ENCODE measurements at places on chromosomes 7 and 10.
A peak's percentile ranks its signal among the peaks of the same experiment; 100 is the strongest.

DNA sequence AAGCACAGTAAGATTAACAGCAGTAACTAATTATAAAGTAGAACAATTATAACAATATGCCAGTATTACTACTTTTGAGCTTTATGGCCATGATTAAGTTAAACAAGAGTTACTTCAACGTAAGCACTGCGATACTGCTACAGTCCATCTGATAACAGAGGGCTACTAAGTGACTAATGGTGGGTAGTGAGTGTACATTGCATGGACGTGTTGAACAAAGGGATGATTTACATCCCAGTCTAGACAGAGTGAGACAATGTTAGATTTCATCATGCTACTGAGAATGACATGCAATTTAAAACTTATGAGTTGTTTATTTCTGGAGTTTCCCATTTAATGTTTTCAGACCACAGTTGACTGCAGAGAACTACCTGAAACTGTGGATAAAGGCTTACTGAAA lies 45.6 kb downstream of the TPST1 start:
- DNase-seq, result no peak
- H3K27ac ChIP-seq, result no peak overlapping the region
- no peaks in the 10 kb centered on the region for H3K27me3 ChIP-seq
- no peaks in the 10 kb centered on the region for H3K36me3 ChIP-seq

DNA sequence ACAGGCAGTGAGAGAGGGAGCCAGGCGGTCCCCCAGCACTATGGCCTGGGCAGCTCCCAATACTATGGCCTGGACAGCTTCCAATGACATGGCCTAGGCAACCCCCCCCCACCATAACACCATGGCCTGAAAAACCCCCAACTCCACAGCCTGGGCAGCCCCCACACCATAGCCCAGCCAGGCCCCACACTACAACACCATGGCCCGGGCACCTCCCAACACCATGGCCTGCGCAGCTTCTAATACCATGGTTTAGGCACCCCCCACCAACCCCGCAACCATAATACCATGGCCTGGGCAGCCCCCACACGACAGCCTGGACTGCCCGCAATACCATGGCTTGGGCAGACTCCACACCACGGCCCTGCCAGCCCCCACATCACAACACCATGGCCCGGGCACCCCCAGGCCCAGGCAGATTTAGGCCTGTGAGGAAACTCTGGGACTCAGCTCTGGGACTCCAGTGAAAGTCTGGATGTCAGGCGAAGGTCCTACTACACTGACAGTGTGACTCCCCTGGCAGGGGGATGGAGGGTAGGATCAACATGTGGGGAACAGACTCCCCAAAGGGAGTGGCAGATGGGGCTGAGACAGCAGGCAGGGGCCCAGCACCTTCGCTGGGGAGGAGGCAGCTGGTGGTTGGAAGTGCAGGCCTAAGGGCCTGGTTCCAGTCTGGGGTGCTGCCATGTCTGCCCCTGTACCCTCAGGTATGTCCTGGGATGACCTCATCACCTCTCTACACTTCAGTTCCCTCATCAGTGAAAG lies 8.7 kb downstream of the CPXM2 start:
- H3K27me3 ChIP-seq, result no peaks in the 10 kb centered on the region
- H3K4me1 ChIP-seq, result no peaks in the 10 kb centered on the region
- no peak overlapping the region for H3K4me3 ChIP-seq

DNA sequence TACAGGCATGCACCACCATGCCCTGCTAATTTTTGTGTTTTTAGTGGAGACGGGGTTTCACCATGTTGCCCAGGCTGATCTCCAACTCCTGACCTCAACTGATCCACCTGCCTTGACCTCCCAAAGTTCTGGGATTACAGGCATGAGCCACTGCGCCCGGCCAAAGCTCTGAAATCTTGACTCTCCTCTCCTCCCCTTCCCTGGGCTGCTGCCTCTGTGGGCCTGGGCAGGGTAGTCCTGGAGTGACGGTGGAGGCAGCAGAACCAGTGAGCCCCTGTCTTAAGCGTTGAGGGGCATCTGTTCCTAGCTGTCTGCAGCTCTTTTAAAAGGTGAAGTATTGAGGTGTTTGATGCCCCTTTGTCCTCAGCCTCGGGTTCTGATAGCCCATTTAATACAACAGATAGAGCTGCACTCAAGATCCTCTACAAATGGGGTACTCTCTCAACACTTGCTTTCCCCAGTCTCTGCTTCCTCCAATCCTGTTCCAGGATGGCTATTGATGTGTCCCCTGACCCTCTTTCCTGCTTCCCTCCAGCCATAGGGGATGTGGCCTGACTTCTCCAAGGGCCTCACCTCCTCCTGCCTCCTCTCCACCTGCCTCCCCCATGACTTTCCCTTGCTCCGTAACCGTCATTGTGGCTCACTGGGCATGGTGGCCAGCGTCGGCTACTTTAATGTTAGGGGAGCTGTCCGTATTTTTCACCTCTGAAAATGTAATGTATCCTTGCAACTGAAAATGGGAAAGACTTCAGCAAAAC lies 442.5 kb downstream of the GLRX3 start:
- H3K36me3 ChIP-seq, result no peaks in the 10 kb centered on the region
- no peaks in the 10 kb centered on the region for H3K4me1 ChIP-seq
- H3K4me3 ChIP-seq, result no peak overlapping the region
- DNase-seq, result no peak

- peaks cover 9% of the 10 kb centered on the region for H3K27me3 ChIP-seq
- H3K27ac ChIP-seq, result no peak overlapping the region
- no peak for DNase-seq
- no peak overlapping the region for H3K4me3 ChIP-seq
- peaks cover 70% of the 10 kb centered on the region for H3K4me1 ChIP-seq
Observed at GRCh38 chr7:22670422-22670815, 56.6 kb upstream of the IL6 start.

GRCh38 chr7:36971515-36972139 lies 247.3 kb upstream of the AOAH start:
- no peaks in the 10 kb centered on the region for H3K27me3 ChIP-seq
- DNase-seq, result no peak
- peaks cover 34% of the 10 kb centered on the region for H3K36me3 ChIP-seq
- peaks cover 27% of the 10 kb centered on the region for H3K4me1 ChIP-seq
- no peak overlapping the region for H3K4me3 ChIP-seq
- H3K27ac ChIP-seq, result no peak overlapping the region

DNA sequence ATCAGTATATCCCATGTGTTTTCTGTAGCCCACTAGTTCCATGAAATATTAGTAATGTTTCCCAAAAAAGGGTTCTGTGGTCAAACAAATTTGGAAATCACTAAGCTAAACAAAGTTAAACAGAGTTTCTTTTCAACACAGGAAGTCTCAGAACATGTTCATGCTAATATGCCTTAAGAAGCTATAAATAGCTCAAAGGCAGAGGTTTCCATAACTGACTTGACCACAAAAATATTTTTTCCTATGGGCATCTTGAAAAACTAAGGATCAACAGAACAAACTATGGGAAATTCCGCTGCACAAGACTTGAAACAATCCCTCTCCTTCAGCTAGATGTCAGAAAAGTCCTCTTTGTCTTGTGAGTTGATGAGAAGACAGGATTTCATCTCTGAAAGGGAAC lies 59.7 kb downstream of the SEM1 start:
- H3K27me3 ChIP-seq, result no peaks in the 10 kb centered on the region
- no peaks in the 10 kb centered on the region for H3K4me1 ChIP-seq
- DNase-seq, result no peak
- no peaks in the 10 kb centered on the region for H3K36me3 ChIP-seq
- H3K27ac ChIP-seq, result no peak overlapping the region

GRCh38 chr10:968546-969199 lies 19.6 kb upstream of the GTPBP4 start:
- no peak overlapping the region for H3K4me3 ChIP-seq
- H3K36me3 ChIP-seq, result peaks cover 3% of the 10 kb centered on the region
- H3K4me1 ChIP-seq, result peaks cover 11% of the 10 kb centered on the region
- no peak overlapping the region for H3K27ac ChIP-seq
- peaks cover 34% of the 10 kb centered on the region for H3K27me3 ChIP-seq

DNA sequence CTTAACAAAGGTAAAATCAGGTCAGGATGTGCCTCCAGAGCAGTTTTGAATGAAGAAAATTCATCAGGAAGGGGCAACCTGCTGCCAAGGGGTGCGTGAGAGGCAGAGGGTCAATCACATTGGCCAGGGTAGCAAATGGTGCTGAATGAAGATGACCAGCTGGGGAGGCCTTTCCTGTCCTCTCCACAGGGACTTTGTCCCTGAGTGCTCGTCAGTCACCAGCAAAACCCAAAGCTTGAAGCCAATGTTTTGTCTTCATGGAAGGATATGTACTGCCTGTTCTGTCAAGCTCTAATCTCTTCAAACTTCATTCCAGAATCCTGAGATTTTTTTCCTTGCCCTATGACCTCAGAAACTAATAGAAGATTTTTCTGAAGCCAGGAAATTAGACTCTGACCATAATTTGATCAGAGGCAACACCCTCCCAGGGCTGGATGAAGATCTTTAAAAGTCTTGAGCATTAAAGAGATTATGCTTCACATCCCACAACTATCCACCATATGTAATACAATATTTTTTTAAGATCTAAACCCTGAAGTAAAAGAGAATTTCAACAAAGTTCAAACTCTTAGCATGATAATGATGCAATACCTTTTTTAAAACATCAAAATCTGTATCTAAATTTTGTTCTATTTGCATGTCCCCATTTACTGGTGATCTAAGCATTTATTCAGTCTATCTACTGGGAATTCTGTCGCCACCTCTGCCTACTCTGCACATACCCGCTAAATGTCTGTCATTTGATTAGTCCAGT lies 243.0 kb downstream of the SNX13 start:
- peaks cover 4% of the 10 kb centered on the region for H3K36me3 ChIP-seq
- H3K27ac ChIP-seq, result no peak overlapping the region
- H3K4me1 ChIP-seq, result no peaks in the 10 kb centered on the region
- DNase-seq, result no peak
- peaks cover 2% of the 10 kb centered on the region for H3K27me3 ChIP-seq
- no peak overlapping the region for H3K4me3 ChIP-seq

GRCh38 chr7:106224797-106225196 lies 60.0 kb downstream of the NAMPT start:
- no peak overlapping the region for H3K27ac ChIP-seq
- peaks cover 16% of the 10 kb centered on the region for H3K4me1 ChIP-seq
- no peaks in the 10 kb centered on the region for H3K36me3 ChIP-seq
- peaks cover 32% of the 10 kb centered on the region for H3K27me3 ChIP-seq
- no peak for DNase-seq

- H3K4me3 ChIP-seq, result no peak overlapping the region
- DNase-seq, result no peak
- H3K27me3 ChIP-seq, result no peaks in the 10 kb centered on the region
- H3K27ac ChIP-seq, result peak overlapping the region; percentile 64
Observed at GRCh38 chr10:96073722-96074121, 30.3 kb downstream of the CCNJ start.

- no peak overlapping the region for H3K27ac ChIP-seq
- no peaks in the 10 kb centered on the region for H3K36me3 ChIP-seq
- H3K27me3 ChIP-seq, result peaks cover 4% of the 10 kb centered on the region
- no peaks in the 10 kb centered on the region for H3K4me1 ChIP-seq
Observed at GRCh38 chr10:91607646-91608403, 25.0 kb downstream of the PPP1R3C start.

GRCh38 chr10:46080886-46081285 lies 34.8 kb upstream of the MSMB start:
- H3K27me3 ChIP-seq, result no peaks in the 10 kb centered on the region
- H3K4me3 ChIP-seq, result no peak overlapping the region
- H3K4me1 ChIP-seq, result peaks cover 5% of the 10 kb centered on the region
- DNase-seq, result no peak

DNA sequence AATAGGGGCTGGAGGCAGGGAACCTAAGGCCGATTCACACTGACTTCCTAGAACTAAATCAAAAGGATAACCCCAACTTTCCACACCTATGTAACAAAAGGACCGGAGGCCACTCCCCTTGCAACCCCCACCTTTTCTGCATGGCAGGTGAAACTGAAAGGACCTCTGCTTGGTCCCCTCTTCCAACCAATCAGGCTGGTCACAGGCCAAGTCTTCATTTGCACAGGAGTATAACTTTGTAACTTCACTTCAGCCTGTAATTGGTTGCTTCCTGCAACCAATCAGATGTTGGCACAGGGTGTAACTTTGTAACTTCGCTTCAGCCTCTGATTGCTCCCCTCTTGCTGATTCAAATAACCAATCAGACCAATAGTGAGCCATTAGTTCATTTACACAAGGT lies 190.0 kb downstream of the FAM107B start:
- no peaks in the 10 kb centered on the region for H3K27me3 ChIP-seq
- H3K4me1 ChIP-seq, result peaks cover 92% of the 10 kb centered on the region
- H3K4me3 ChIP-seq, result peak overlapping the region; percentile 46

- H3K27ac ChIP-seq, result no peak overlapping the region
- no peaks in the 10 kb centered on the region for H3K4me1 ChIP-seq
- H3K36me3 ChIP-seq, result no peaks in the 10 kb centered on the region
- no peaks in the 10 kb centered on the region for H3K27me3 ChIP-seq
- no peak overlapping the region for H3K4me3 ChIP-seq
- DNase-seq, result no peak
Observed at GRCh38 chr7:64098-64915, 128.1 kb upstream of the FAM20C start.

DNA sequence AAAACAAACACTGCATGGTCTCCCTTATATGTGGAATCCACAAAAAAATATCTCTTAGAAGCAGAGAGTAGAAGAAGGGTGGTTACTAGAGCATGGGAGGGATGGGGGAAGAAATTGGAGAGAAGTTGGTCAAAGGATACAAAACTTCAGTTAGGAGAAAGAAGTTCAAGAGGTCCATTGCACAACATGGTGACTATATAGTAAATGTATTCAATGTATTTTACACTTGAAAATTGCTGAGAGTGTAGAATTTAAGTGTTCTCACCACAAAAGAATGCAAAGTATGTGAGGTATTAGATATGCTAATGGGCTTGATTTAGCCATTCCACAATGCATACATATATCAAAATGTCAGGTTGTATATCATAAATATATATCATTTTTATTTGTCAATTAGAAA lies 232.0 kb upstream of the CELF2 start:
- H3K36me3 ChIP-seq, result no peaks in the 10 kb centered on the region
- H3K27ac ChIP-seq, result no peak overlapping the region
- no peak for DNase-seq
- peaks cover 13% of the 10 kb centered on the region for H3K27me3 ChIP-seq
- no peaks in the 10 kb centered on the region for H3K4me1 ChIP-seq
- H3K4me3 ChIP-seq, result no peak overlapping the region

- DNase-seq, result no peak
- H3K4me3 ChIP-seq, result no peak overlapping the region
- H3K36me3 ChIP-seq, result no peaks in the 10 kb centered on the region
- peaks cover 24% of the 10 kb centered on the region for H3K27me3 ChIP-seq
- H3K4me1 ChIP-seq, result peaks cover 3% of the 10 kb centered on the region
Observed at GRCh38 chr7:128703609-128704241, 31.6 kb downstream of the GARIN1A start.

GRCh38 chr10:15754937-15755336 lies 35.2 kb upstream of the ITGA8 start:
- no peaks in the 10 kb centered on the region for H3K36me3 ChIP-seq
- no peak overlapping the region for H3K27ac ChIP-seq
- DNase-seq, result no peak
- peaks cover 20% of the 10 kb centered on the region for H3K27me3 ChIP-seq
- no peak overlapping the region for H3K4me3 ChIP-seq

DNA sequence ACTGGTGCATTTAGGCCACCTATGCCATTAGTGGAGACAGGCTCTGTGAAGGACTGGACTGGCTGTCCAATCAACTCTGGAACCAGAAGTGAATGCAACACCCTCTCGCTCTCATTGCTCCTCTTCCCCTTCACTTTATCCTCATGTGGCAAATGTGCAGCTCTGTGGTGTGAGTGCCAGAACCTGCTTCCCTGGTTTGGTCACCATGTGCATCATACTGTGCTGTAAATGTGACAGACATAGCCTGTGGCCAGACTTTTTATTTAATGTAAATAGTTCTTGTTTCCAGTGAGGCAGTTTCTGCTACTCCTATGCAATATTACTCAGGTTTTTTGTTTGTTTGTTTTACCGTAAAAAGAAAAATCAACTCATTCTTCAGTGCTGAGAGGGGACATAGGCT lies 73.0 kb upstream of the PPP1R9A start:
- no peaks in the 10 kb centered on the region for H3K36me3 ChIP-seq
- H3K27me3 ChIP-seq, result no peaks in the 10 kb centered on the region
- no peak overlapping the region for H3K4me3 ChIP-seq
- H3K4me1 ChIP-seq, result no peaks in the 10 kb centered on the region

All from activated CD4-positive, alpha-beta memory T cell treated with anti-CD3 and anti-CD28 coated beads, Interleukin-2, amount 10 ng/mL, durations not matched to agents 7 days and 5 days (primary cell).